AG04450 (cell line): ENCODE measurements at places on chromosomes 7 and 10.

- DNase-seq, result no peak
Measured at GRCh38 chr10:82821043-82821442, 946.0 kb downstream of the NRG3 start.

- no peak for DNase-seq
Measured at GRCh38 chr10:6091630-6092029, 2.8 kb downstream of the RBM17 start.

DNA sequence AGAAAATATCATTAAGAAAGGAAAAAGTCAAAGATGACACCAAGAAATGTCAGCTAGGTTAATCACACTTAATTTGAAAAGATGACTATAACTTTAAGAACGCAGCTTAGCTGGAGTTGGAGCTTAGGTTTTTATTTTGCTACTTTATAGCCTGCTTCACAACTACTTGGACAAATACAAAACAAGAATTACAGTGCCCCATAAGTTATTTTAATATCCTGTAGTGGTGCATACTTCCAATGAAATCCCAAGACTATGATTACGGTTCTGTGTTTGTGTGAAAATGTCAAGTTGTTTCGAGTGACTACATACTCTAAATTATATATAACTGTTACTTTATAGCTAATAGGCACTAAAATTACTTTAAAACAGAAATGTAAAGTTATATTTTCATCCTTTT, 244.6 kb upstream of the MGMT start:
- DNase-seq, result no peak

- DNase-seq, result no peak
Measured at GRCh38 chr10:12299222-12299965, 50.0 kb upstream of the CAMK1D start.

GRCh38 chr10:75396631-75397495, 4.7 kb downstream of the ZNF503 start:
- DNase-seq, result no peak

DNA sequence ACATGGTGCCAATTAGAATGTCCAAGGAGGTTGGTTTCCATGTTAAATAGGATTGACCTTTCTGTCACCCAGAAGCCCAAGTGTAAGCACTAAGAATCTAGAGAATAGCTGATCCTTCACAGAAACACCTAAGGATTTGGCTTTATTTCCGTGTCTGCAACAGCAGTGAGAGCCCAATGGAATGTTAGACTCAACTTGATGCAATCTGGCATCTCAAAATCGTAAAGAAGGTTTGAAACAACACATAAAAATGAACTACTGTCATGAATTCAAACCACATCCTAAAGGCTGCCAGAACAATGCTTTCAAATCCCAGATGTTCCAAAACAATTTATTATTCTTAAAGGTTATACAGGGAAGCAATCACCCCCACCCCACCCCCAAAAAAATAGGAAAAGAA, 18.6 kb downstream of the PPP1R3C start:
- peak; percentile 78 for DNase-seq

DNA sequence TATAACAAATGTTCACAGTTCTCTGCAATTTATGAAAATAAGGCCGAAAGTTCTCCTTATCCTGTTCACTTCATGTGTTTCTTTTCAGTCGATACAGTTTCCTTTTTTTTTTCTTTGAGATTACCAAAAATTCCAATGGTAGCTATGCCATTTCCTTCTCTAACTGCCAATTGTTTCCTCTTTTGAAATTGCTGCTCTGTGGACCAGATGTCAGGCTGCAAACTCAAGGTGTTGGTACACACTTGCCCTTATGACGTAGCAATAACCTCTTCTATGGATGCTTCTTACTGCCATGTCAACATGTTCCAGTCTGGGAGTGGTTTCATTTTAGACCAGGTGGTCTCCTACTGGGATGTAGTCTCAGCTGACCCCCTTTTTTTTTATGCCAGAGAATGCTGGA, 52.9 kb downstream of the CASD1 start:
- DNase-seq, result no peak
